ENCODE measurements at places on chromosomes 12 and 14.
A peak's percentile ranks its signal among the peaks of the same experiment; 100 is the strongest.

GRCh38 chr12:79818856-79819255 is 116.0 kb downstream of the PPP1R12A start:
- no peak for DNase-seq

DNA sequence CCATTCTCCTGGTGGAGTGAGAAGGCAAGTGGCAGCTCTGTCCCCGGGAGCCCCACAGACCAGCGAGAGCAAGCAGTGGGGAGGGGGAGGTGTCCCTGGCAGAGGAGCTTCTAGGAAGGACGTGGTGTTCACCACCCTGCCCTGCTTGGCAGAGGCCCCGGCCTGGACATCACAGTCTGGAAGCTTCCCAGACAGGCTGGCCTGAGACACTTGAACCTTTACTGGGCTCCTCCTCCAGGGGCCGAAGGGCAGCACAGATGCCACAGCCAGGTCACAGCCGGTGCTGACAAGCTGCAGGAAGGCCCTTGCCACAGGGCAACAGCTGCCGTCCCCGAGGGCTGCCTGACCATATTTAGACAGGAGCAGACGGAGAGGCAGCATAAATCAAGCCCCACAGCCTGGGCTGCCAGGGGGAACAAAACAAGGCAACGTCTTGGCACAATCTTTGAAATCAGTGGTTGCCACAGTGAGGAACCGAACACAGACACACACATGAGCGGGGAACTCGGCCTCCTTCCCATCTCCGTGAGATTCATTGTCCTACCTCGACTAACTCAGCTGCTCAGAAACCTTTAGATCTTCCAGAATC is 28.5 kb downstream of the PRIMA1 start:
- DNase-seq, result no peak

DNA sequence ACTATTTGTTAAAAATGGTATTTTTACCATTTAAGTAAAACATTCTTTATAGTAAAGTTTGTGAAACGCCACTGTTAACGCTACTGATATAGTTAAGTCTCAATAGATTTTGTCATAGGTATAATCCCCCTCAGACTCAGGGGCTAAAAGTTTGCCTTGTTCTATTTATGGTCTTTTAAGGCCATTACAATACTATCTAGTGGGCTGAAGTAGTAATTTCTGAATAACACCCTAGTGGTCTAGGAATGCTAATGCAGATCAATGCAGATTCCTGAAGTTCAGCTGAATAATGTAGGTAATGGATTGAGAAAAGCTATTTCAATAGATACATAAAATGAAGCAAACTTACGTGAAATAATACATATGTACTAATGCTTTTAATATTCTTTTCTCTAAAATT is 989.3 kb upstream of the NOVA1 start:
- DNase-seq, result no peak

GRCh38 chr14:23115039-23115731 is 3.9 kb downstream of the CEBPE start:
- no peak for DNase-seq

DNA sequence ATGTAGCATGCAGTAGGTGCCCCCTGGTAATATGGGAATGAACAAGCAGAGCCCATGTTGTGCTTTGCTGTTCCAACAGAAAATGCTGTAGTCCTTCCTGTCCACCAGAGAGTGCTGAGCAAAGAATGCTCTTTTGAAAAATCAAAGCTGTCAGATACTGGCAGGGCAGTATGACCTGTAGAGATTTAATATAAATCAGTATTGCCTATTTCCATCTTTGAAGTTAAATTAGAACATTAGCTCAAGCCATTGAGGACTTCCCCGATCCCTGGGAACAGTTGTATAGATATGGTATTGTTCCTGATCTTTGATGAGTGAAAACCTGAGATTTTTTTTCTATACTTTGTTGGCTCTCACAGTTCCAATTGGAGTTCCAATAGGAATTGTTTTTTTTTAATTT is 13.0 kb downstream of the TTC8 start:
- DNase-seq, result no peak

DNA sequence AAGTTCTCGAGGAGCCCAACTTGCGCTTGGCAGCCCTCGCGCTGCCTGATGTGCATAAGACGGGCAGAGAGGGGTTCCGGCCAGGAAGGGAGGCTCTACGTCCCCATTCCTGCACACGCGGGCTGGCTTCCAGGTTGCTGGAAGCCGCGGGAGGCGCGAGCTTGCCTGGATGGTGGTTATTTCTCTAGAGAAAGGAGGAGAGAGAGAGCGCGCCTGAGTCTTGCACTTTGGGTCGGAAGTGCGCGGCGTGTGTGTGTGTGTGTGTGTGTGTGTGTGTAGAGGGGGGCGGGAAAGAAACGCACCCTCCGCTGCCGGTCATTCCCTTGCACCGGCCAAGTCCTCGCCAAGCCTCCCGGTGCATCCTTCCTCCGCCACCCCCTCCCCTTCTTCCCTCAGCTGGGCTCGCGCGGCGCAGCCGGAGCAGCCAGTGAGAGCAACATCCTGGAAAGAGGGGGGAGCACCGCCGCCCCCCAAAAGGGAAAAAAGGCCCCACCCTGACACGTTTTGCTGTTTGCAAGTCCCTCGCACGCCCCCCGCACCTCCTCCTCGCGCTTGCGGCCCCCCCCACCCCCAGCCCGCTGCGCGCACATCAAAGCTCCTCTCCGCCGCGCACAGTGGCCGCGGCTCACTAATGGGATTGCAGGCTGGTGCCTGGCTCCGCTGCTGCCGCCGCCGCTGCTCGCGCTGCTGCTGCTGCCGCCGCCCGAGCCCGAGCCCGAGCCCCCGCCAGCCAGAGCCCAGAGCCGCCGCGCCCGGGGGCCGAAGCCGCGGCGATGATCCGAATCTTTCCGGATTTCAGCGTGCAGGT is 4.4 kb upstream of the NPAS3 start:
- DNase-seq, result peak; percentile 59

- DNase-seq, result peak; percentile 44
These were observed 4.8 kb downstream of the RASSF9 start for GRCh38 chr12:85831327-85831990.

DNA sequence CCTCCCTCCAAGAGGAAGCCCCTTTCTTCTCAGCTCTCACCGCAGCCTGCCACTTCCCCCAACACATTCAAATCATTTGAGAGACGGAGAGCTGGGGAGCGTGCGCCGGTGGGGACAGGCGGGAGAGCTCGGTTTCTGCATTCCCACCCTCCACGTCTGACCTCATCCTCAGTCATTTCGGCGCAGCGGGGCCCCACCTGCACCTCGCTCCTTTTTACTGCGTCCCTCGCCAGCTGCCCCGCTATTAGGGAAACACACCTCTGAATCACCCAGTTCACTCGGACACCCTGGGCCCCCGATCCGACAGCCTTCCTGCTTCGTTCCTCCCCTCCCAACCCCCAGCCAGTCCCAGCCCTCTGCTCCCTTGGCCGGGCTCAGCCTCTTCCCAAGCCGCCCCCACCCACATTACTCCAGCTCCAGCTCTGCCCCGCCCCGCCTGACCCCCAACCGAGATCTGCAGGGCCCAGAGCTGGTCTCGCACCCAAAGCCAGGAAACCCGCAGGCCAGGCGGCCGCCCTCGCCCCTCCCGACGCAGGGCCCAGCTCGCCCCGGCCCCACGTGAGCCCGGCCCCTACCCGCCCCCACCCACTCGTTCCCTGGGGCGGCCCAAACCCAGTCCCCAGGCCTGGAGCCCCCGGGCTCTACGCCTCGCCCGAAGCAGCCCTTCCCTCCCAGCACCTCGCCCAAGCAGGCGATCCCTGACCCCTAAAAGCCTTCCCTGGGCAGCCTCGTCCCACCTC is 783 bp downstream of the CORO1C start:
- DNase-seq, result peak; percentile 70

GRCh38 chr12:123482876-123483275 is 24.9 kb downstream of the SNRNP35 start:
- DNase-seq, result no peak

- DNase-seq, result peak; percentile 29
These were observed 40.6 kb upstream of the RBM19 start for GRCh38 chr12:114006482-114007425.

GRCh38 chr12:1848146-1848545 is 27.8 kb downstream of the LRTM2 start:
- DNase-seq, result no peak

DNA sequence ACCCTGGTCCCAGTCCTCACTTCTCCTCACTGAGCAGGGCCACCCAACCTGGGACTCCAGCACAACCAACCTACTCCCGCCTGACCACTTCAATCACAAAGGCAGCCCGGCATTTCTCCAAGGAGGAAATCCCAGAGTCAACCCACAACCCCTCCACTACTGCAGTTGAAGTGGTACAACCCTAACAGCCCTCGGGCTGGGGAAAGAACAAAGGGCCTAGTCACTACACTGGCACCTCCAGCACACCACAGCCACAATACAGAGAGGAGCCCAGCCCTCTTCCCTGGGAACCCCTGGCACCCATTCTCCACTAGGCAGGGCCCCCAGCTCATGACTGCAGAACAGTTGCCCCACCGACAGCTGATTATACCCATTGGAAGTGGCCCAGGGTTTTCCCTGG is 13.7 kb upstream of the OR5AU1 start:
- DNase-seq, result no peak

GRCh38 chr12:89968151-89968700 is 259.6 kb upstream of the ATP2B1 start:
- DNase-seq, result no peak

- peak; percentile 71 for DNase-seq
These were observed 198.3 kb upstream of the CPNE8 start for GRCh38 chr12:39103552-39104165.

DNA sequence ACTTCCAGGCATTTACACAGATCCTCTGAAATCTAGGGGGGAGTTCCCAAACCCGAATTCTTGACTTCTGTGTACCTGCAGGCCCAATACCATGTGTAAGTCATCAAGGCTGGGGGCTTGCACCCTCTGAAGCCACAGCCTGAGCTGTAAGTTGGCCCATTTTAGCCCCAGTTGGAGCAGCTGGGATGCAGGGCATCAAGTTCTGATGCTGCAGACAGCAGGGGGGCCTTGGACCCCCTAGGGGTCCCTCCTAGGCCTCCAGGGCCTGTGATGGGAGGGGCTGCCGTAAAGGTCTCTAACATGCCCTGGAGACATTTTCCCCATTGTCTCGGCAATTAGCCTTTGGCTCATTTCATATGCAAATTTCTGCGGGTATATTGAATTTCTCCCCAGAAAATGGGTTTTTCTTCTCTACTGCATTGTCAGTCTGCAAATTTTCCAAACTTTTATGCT is 59.5 kb downstream of the LRIG3 start:
- DNase-seq, result no peak

GRCh38 chr12:120466560-120467315 is 2.8 kb downstream of the SRSF9 start:
- DNase-seq, result peak; percentile 54

DNA sequence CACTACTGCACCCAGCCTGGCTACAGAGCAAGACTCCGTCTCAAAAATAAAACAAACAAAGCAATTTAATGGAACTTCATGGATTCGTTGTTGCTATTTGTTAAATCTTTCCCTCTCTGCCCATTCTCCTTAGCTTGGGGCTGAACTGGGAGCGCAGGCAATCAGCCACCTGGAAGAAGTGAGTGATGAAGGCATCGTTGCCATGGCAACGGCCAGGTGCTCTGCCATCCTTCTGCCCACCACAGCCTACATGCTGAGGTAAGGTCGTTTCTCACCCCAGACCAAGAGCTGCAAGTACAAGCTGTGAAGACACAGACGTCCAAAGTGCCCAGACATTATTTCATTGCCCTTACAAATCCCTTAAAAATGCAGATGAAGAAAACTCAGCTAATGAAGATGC is 19.1 kb downstream of the AMDHD1 start:
- DNase-seq, result peak; percentile 90

DNA sequence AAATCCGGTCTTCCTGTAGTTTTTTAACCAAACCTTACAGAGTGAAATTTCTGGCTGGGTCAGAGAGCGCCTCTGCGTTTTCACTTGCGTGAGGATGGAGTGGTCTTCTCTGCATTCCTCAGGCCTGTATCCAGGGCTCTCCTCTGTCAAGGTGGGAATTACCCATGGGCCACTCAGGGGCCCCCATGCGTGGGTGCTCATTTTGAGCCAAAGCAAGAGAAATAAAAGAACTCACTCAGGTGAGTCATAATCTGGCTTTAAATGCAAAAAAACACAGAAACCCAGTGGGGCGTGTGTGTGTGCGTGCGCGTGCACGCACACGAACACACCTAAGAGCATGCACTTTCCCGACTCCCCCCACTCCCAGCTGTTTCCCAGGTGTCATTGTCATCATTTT is 104.0 kb upstream of the PWP1 start:
- no peak for DNase-seq

- DNase-seq, result no peak
These were observed 17.7 kb downstream of the C12orf71 start for GRCh38 chr12:27064397-27065342.

GRCh38 chr14:29489911-29490425 is 437.7 kb downstream of the PRKD1 start:
- DNase-seq, result no peak

- no peak for DNase-seq
These were observed 89.5 kb downstream of the PELI2 start for GRCh38 chr14:56207626-56208292.

GRCh38 chr12:50845021-50845647 is 2.4 kb downstream of the TMPRSS12 start:
- DNase-seq, result no peak

- peak; percentile 13 for DNase-seq
These were observed 5.4 kb downstream of the C1QL4 start for GRCh38 chr12:49331380-49332222.

DNA sequence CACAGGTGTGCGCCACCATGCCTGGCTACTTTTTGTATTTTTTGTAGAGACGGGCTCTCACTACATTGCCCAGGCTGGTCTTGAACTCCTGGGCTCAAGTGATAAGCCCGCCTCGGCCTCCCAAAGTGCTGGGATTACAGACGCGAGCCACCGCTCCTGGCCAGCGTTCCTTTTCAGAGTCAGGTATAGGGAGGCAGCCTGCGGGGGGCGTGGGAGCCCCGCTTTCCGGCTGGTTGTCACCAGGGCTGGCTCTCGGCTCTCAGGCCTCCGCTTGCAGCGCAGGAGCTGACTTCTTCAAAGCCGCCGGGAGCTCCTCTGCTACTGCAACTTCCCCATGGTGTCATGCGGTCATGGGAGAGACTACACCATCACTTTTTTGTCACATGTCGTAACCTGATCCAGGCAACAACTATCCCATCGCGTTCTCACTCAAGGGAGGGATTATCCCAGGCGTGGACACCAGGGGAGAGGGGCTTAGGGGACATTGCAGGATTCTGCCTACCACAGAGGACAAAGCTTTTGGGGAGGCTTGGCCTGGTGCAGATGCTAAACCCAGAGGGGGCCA is 129.4 kb downstream of the SCARB1 start:
- no peak for DNase-seq

- DNase-seq, result no peak
These were observed 22.1 kb downstream of the ATP6V0A2 start for GRCh38 chr12:123734268-123734667.

All from NCI-H1105 treated with DMSO at 0.1 percent for 48 hours (cell line).